ENCODE measurements at places on chromosomes 5 and 9.

DNA sequence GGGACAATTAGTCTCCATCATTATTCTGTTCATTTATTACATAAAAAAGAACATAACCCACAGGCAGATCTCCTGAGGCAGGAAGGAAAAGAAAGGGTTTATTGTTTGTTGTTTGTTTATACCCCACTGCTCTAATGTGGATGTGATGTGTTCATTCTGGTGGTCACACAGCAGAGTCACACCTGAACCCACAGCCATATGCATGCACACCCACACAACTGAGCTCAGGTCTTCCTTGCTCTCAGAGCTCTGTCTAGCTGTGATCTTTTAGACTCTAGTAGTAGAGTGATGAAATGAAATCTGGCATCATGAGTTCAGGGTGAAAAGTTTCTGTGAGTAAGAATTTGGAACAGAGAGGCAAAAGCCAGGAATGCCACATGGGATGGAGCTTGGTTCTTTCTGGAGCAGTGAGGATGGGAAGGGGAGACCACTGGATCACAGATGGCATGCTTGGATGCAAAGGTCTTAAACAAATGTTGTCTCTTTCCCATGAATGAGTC lies 227.0 kb downstream of the PAPPA start:
- no peak for DNase-seq

DNA sequence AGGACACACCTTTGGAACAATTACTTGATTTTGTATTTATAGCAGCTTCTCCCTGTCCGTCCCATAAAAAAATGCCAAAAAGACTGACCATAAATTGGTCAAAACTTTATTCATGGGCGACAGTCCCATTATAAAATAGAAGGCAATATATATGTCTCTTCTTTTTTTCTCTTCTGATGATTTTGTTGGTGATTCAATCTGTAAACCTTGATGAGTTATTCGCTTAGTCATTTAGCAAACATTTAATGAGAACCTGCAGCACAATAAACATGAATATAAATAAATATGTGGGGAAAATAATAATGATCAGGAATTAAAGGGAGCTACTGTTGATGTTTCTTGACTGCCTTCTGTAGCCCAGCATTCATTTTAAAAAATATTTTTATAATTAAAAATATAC lies 356.4 kb upstream of the ACTBL2 start:
- no peak for DNase-seq

GRCh38 chr9:37583522-37584121 lies 7.4 kb upstream of the FBXO10 start:
- no peak for DNase-seq

DNA sequence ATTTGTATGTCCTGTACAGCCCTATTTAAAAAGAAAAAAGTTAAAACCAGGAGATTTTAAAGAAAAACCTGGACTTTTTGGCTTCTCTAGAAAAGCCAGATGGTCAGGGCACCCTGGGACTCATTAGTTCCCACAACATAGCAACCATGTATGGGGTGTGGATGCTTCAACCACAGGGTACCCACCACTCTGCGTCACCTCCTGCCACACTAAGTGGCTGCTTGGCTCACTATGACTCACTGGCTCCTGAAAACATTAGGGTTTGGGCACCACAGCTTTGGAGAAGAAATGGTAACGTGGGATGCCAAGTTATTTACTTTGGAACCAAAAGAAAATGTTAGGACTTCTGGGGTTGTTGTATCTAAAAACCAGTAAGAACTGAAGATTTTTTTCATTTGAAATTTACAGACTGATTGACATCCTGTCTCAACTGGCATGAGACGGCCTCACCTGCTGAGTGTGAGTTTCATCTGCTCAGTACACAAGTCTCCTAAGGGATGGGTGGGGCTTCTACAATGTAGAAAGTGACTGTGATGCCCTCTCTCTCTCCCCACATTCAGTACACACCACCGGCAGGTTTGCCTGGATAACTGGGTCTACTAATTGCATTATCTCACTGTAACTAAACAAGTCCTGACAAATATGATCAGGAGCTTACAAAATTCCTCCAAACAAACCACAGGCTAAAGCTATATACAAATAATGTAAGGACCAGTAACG lies 103.9 kb downstream of the ESM1 start:
- DNase-seq: no peak

DNA sequence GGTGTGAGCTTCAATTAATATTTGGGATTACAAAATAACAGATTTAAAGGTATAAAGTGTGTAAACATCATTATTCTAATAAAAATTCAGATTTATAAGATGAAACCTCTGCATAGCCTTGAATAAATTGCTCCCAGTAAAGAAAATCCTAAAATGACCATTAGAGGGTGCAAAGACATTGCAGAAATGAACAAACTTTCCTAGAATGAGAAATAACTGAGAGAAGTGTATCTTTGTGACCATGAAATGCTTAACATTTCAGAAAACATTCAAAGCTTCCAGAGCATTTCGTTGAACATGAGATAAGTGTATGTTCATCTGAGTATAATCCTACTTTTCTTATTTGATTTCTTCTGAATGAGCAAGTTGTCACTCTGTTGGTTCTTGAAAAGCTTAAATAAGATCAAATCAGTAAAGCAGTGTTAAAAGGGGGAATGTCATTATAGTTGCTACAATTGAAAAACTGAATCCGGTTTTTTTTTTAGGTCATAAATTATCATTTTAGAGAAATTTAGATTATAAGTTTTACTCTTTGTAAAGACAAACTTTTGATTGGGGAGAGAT lies 24.7 kb upstream of the NUDT12 start:
- peak; percentile 40 for DNase-seq

DNA sequence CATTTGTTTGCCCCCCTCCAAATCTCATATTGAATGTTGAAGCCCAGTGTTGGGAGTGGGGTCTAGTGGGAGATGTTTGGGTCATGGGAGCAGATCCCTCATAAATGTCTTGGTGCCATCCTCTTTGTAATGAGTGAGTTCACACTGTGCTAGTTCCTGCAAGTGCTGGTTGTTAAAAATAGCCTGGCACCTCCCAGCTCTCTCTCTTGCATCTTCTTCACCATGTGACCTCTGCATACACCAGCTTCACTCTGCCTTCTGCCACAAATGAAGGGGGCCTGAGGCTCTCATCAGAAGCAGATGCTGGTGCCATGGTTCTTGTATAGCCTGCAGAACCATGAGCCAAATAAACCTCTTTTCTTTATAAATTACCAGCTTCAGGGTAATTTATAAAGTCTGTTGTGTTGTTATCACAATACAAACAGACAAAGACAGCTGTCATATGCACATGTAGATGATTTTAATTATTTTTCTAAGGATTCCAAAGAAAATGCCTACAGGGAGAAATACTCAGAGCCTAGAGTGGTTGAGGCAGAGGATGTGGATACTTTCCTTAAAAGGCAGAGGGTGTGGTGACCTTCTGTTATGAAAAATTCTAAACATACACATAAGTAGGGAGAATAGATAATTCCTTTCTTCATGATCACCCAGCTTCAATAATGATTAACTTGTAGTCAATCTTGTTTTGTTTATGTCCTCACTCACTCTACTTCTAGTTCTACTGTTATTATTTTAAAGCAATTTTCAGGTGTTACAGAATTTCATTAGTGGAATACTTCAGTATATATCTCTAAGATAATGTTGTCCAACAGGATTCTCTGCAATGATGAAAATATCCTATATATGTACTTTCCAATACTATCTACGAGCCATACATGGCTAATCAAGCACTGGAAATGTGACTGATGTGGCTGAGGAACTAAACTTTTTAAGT lies 75.1 kb upstream of the RANBP6 start:
- peak; percentile 90 for DNase-seq

GRCh38 chr5:68074048-68074632 lies 141.4 kb upstream of the PIK3R1 start:
- DNase-seq: no peak

- no peak for DNase-seq
Observed at GRCh38 chr9:371349-371748, 156.7 kb downstream of the DOCK8 start.

All from NCI-H526 (cell line).